ENCODE measurements at places on chromosomes 1 and 21. TPM values are rescaled to one million over a fixed set of nuclear protein-coding genes. Genes with fewer than 3 reads are reported as not detected.
A peak's percentile ranks its signal among the peaks of the same experiment; 100 is the strongest.

DNA sequence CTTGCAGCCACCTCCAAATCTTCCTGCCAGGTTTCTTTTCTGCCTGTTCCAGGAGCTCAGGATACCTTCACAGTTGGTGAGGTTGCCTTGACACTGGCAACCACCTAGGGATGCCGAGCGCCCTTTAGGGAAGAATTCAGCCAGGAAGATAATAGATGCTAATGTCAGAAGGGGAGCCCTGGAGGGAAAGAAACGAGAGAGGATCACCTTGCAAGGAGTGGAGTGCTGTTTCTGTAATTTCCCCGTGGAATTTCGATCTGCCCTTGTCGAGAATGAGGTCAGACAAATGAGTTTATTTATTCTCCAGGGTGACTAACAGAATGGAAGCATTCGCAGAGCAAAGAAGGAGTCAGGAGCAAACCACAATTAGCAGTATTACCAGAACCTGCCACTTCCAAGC lies 315.8 kb upstream of the KAZN start:
- no peak for DNase-seq

GRCh38 chr1:100950781-100951180 lies 54.9 kb downstream of the SLC30A7 start:
- no peak for DNase-seq

- peak; percentile 87 for DNase-seq
These were observed 200.7 kb upstream of the RAB4A start for GRCh38 chr1:229070168-229070567.

DNA sequence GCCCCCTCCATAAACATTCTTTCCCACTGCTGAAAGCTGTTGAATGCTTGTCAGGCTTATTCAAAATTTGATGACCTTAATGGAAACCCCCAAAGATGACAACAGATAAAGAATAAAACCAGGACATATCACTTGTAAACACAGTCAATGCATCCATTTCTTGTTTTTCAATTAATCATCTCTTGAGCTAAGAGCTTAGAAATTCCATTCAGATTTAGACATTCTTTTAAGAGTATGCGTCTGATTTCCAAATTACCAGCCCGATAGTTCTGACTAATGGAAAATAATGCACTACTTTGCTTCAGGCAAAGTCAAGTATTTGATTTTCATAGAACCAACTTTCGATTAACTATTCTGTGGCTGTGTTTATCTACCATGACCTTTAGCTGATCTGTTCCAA lies 100.6 kb upstream of the RUNX1 start:
- peak; percentile 86 for DNase-seq

- DNase-seq = no peak
These were observed 24.8 kb upstream of the PRDM2 start for GRCh38 chr1:13675151-13675651.

DNA sequence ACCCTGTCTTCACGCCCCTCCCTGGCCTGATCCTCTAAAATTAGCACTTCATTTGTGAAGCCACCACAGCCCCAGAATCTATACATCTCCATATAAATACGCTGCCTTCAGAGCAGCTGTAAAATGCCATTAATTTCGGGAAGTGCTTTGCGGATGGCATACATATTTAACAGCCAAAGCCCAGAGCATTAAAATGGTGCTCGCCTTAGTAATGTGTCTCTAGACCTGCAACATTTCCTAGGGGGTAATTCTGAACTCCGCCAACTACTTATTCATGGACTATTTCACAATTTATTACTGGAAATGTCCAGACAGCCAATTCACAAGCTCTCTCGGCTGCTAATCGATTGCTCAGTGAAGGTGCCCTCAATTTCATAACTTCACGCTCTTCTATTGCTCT lies 189.4 kb downstream of the GRIK3 start:
- no peak for DNase-seq

GRCh38 chr1:211335522-211336157 lies 9.0 kb downstream of the TRAF5 start:
- DNase-seq = no peak

GRCh38 chr1:5595531-5596170 lies 396.6 kb downstream of the NPHP4 start:
- DNase-seq = no peak

DNA sequence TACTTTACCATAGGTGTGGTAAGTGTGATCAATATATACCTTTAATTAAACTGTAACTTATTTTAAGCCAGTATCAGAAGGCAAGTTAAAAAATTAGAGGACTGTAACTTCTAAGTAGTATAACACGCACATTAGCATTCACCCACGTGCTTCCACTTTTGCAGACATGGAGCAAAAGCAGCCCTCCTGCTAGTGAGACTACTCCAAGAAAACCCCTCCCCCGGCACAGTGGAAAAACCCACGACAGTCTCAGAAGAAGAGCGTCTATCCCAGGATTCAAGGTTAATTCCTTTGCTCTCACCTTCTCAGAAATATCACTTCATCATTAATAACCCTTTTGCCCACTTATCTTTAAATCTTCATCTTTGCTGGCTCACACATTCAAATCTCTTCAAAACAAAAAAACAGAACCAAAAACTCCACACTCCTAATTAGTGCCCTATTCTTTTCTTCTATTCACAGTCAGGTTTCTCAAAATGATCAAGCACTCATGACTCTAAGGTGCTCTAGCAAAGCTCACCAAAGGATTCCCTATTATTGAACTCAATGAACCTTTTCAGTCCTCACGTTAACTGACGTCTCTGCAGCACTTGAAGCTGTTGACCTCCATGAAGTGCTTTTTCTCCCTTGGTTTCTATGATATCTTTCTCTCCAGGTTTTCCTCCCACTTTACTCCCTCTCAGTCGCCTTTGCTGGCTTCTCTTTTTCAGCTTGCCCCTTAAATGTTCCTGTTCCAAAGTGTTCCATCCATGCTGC lies 213.5 kb downstream of the SMYD3 start:
- no peak for DNase-seq

DNA sequence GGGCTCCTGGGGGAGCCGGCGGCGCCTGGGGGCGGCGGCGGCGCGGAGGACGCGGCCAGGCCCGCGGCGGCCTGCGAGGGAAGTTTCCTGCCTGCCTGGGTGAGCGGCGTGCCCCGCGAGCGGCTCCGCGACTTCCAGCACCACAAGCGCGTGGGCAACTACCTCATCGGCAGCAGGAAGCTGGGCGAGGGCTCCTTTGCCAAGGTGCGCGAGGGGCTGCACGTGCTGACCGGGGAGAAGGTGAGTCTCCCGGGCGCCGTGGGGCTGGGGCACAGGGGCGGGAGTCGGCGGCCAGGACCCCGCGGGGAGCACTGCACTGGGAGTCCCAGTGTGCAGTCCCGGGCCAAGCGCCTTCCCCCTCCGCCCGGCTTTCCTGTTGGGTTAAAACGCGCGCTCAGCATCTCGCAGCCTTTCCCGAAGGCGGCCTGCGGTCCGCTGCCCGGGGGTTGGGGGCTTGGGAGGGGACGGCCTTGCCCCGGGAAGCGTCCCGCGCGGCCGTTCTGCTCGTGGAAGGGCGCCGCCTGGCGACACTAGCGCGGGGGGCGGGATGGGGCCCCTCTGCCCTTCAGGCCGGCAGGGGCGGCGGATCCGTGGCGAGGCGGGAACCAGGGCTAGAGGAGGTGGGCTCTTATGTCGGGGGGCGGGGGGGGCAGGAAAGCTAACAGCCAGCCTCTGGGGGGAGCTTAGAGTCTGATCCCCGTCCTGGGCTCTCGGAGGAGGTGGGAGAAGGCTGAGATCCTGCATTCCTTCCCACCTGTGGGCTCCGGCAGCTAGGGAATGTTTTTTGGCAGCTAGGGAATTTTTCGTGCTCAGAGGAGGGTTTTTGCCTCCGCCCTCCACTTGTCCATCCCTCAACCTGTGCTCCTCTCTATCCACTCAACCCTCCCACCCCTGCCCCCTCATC lies 1.1 kb downstream of the HUNK start:
- DNase-seq = no peak

- DNase-seq = peak; percentile 85
These were observed 62.4 kb upstream of the DIRAS3 start for GRCh38 chr1:68112835-68113243.

GRCh38 chr1:192524223-192524622 lies 51.4 kb upstream of the RGS1 start:
- DNase-seq = no peak

DNA sequence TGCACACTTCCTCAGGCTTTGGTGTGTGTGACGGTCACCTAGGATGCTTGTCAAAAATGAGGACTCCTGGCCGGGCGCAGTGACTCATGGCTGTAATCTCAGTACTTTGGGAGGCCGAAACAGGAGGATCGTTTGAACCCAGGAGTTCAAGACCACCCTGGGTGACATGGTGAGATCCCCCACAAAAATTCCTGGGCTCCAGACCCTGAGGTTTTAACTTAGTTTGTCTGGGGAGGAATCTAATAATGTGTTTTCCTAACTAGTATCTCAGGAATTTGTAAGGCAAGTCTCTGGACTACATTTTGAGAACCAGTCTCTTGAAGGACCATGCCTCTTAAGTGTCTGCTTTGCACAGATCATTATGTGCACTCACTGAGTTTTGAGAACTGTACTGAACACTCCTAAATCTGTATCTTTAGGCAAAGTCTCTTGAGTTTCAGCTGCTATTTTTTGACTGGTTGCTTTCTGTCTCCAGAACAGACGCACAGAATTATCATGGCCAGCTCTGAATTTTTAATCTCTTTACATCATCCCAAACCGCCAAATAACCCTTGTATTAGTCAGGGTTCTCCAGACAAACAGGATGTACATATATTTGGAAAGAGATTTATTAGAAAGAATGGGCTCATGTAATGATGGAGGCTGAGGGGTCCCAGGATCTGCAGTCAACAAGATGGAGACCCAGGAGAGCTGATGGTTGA lies 45.5 kb upstream of the VANGL1 start:
- peak; percentile 33 for DNase-seq

Gene CA14
- 0.37 TPM for total RNA-seq

Gene ADPRS
- total RNA-seq = 40.7 TPM

Gene IFI16
- 97.6 TPM for total RNA-seq

Gene TBX15
- not detected for total RNA-seq

Gene TMPRSS15
- not detected for total RNA-seq

Gene SLC44A5
- 1.4 TPM for total RNA-seq

Gene SHISAL2A
- total RNA-seq = not detected
